Naive thymus-derived CD8-positive, alpha-beta T cell (primary cell): ENCODE measurements at places on chromosomes 3 and 15. TPM values are rescaled to one million over a fixed set of nuclear protein-coding genes. Genes with fewer than 3 reads are reported as not detected.

The RTP3 gene
- not detected for total RNA-seq

- DNase-seq = no peak
These were observed 262.3 kb upstream of the LYSMD4 start for GRCh38 chr15:99995543-99995942.

The LSMEM2 gene
- total RNA-seq = not detected

DNA sequence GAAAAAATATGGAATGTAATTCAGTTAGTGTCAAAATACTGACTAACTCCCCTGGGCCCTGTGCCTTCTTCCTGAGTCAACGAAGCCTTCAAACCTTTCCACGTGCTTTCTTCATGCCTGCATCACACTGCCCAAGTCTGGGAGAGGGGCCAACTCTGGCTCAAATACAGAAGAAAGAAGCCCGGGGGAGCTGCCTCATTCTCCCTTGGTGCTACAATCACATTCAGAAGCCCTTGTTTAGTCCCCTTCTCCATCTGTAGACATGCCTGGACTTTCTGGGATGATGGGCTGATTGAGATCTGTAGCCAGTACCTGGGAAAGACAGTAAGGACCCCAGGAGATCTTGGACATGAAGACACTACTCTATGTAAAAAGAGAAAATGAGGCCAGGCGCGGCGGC, 77.8 kb upstream of the GSK3B start:
- no peak for DNase-seq

- no peak for DNase-seq
These were observed 433.4 kb downstream of the PYDC2 start for GRCh38 chr3:191894406-191894805.

- DNase-seq = no peak
These were observed 88.9 kb upstream of the CCNL1 start for GRCh38 chr3:157248590-157249422.

The IQCF5 gene
- total RNA-seq = not detected

The AGTR1 gene
- total RNA-seq = not detected

The SELENOS gene
- total RNA-seq = 30.6 TPM

- DNase-seq = no peak
These were observed 230.1 kb downstream of the EBLN2 start for GRCh38 chr3:73291541-73291940.

GRCh38 chr15:91555312-91555711, 298.2 kb upstream of the SLCO3A1 start:
- no peak for DNase-seq

DNA sequence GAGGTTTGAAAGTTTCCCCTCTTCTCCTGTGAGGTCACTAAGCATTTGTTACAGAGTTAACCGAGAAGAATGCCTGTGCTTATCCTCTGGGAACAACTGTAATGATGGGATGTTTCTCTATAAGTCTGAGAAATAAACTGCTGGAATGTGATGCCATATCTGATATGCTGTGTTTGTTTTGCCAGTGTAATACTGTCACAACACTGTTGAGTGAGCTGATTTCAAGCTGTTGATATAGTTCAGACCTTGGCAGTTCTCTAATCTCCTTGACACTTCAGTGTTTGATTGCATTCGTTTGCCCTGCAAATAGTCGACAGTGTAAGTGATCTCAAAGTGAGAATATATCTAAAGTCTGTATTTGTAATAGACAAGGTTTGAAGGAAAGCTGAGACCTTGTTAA, 73.3 kb downstream of the PTPRG start:
- no peak for DNase-seq

The LRRC49 gene
- total RNA-seq = not detected

- no peak for DNase-seq
These were observed 1.1 kb downstream of the ABHD14A start for GRCh38 chr3:51975852-51976549.

DNA sequence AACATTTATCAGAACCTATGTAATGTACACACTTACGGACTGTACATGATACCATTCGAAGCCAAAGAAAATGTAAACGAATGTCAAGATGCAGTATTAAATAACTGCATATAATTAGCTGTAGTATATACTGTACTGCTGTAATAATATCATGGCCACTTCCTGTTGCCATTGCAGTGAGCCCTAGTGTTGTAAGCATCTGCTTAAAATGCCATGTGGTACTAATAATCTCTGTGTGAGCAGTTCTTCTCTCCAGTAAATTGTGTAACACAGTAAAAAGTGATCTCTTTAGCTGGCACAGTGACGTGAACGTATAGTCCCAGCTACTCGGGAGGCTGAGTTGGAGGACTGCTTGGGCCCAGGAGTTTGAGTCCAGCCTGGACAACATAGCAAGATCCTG, 8.6 kb downstream of the SPG11 start:
- no peak for DNase-seq

DNA sequence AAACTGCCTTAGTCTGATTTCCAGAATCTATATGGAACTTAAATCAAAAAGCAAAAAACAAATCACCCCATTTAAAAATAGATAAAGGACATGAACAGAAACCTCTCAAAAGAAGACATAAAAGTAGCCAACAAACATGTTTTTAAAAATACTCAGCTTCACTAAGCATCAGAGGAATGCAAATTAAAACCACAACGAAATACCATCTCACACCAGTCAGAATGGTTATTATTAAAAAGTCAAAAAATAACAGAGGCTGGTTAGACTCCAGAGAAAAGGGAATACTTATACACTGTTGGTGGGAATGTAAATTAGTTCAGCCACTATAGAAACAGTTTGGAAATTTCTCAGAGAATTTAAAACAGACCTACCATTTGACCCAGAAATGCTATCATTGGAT, 367.9 kb downstream of the ZIC4 start:
- DNase-seq = no peak

The GP9 gene
- not detected for total RNA-seq

The TCTA gene
- 34.0 TPM for total RNA-seq

DNA sequence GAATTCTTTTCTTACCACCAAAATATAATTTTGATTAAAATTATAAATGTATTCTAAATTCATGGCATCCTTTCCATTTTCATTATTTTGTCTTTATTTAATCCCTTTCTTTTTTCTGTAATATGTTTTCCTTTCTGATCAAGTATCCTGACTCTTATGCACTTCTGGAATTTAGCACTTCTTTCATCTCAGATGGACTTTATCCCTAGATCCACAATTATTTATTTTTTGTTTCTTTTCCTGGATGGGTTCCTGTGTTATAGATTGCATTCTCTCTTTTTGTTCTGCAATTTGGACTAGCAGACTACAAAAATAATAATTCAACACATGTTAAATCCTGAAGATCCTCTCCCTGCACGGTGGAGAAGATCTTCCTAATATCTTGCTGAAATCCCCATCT, 76.9 kb upstream of the CDIN1 start:
- DNase-seq = no peak

DNA sequence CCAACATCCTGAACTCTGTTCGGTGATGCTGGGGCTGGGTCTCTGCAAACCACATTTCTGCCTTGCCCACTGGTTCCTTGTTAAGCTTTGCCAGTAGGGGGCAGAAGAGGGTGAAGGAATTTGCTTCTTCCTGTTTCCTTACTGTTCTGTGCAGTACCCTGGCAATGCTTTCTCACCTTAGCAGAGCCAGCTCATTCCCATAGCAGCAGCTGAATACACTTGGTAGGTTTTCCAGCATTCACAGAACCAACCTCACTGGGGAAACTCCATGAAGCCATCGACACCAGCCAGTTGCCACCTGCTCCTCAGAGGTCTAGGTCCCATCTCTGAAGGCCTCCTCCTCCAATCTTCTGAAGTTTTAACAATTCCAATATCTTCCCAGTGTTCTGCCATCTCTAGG, 308.4 kb downstream of the PDCD6IP start:
- no peak for DNase-seq

DNA sequence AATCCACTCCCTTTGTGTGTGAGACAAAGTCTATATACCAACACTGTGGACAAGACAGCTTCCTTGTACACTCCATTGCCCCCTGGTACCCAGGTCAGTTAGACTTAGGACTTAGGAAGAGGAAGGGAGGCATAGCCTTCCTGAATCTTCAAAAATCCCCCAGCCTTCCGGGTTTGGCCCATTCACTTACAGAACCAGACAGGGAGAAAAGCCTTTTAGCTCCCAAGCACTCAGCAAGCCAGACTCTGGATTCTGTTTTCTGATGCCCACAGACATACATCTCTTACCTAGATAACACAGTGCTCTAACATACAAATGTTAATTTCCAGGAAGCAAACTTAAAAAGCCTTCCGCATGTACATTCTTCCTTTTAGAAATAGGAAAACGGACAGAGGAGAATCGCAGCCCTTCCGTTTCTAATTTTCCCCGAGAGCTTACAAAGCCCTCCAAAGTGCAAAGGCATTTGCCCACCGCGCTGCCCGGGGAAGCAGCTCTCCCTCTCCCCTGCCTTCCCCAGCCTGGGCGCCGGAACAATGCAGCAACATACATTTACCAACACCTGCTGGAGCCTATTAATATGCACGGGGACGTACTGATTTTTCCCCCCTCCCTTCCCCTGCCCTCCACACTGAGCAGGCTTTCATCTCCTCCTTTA, 442.0 kb downstream of the MAGI1 start:
- no peak for DNase-seq

- no peak for DNase-seq
These were observed 37.3 kb upstream of the CDV3 start for GRCh38 chr3:133535971-133536881.

GRCh38 chr15:69916169-69916785, 181.4 kb downstream of the TLE3 start:
- DNase-seq = no peak

DNA sequence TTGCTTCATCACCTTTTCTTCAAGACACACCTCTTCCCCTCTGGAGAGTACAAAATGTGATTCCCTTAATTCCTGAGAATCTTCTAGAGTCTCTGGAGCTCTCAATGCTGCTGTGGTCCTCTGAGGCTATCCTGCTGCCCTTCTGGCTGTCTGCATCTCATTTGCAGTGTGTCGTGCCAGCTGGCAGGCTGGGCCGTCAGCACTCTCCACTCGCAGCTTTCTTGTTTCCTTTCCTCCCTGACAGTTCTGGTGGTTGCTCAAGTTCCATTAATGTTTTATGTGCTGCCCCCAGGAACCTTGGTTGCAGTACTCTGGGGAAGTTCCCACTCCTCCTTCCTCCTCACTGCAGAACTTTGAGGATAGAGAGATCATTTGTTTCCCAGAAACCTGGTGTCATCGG, 210.8 kb upstream of the ROPN1 start:
- DNase-seq = no peak

GRCh38 chr3:71210257-71211007, 373.1 kb downstream of the FOXP1 start:
- DNase-seq = no peak

GRCh38 chr3:71162221-71162620, 421.3 kb downstream of the FOXP1 start:
- no peak for DNase-seq

GRCh38 chr3:138862924-138863775, 28.4 kb upstream of the PIK3CB start:
- DNase-seq = no peak

GRCh38 chr3:52053307-52054304, 2.8 kb downstream of the DUSP7 start:
- peak; percentile 31 for DNase-seq

- no peak for DNase-seq
These were observed 36.9 kb downstream of the NCK1 start for GRCh38 chr3:136898954-136899353.

DNA sequence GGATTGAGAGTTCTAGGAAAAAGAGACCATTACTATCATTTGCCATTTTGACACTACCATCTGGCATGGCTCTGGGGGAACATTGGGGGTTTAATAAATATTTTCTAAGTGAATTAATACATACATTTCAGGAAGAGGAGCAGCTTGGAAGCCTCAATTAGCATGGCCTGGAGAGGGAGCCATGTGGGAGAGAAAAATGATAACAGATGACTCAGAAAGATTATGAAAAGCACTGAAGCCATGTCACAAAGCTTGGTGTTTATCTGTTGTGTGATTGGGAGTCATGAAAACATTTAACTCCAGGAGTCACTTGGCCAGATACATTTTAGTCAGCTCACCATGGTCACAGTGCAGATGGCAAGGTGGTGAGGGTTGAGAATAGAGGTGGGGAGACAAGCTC, 121.0 kb downstream of the SSR3 start:
- DNase-seq = no peak

- no peak for DNase-seq
These were observed 319.9 kb downstream of the NAALADL2 start for GRCh38 chr3:175179055-175179454.

DNA sequence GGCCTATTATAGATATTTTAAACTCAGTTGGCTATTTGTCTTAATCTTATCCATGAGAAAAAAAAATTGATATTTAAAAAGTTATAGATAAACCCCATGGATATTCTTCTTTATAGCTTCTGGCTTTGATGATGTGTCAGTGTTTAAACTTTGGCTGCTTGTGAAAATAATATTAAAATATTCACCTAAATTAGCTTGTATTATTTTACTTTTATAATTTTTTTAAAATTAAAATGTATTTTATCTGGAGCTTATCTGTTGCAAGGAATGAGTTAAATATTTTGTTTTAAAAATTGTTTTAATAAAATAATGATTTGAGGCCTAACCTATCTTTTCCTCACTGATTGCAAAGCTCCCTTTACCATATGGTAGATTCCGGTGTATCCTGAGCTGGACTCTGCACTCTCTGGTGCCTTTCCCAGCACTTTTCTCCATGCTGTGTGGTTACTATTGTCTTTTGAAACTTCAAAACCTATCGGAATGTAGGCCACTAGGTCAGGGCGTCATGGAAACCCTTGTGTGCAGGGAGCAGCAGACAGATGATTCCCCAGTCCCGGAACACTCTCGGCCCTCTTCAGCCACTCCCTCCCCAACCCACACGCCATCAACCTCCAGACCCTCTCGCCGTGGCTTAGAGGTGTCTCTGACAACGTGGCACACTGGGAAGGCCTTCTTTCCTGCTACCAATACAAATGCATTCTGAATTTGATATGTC, 252.3 kb upstream of the ATP10A start:
- DNase-seq = no peak

DNA sequence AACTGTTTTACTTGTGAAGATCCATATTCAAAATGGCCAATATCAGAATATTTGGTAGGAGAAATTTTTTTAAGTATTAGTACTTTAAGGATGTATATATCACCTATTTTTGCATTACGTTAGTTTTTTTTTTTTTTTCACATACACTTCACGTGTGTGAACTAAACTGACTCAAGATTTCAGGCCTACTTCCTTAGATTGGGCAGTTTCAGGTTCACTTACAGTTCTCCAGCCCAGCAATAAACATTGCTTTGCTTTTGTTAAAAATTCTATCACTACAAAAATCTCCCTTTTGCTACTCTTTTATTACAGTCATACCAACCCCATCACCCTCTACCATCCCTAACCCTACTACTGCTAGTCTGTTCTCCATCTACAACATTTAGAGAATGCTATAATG, 183.6 kb downstream of the KCNH8 start:
- no peak for DNase-seq

The IL12A gene
- total RNA-seq = 3.0 TPM
